Umbilical cord (tissue), 2 donors: ENCODE measurements at places on chromosomes 2 and 18.

- no peak for DNase-seq
These were observed 24.7 kb downstream of the RNF103 start for GRCh38 chr2:86598966-86599365.

GRCh38 chr2:2648094-2648493 is 317.0 kb upstream of the MYT1L start:
- no peak for DNase-seq

DNA sequence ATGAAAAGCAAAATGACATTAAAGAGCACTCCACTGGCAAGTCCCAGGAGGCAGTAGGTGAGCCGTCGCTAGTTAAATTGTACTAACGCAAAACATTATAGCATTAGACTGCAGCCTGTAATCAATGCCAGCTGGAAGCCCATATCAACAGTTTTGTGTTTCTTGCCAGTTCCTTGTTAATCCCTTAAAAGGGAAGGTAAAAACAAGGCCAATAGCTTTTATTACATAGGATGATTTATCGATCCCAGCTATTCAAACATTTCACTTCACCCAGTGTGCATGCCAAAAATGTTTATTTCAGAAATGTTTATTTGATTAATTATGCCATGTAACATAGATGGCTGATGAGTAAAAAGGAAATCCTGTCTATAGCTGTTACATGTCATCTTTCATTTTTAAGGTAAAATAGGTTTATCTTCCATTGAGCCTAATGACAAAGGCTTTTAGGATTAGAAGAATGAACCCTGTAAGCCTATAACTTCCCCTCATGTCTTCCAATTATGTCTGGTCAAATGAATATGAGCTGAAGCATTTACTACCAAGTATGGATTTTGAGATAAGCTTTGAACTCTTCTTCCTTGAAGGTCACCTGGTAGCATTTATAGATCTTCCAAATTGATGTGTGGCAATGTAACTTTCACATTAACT is 591.2 kb downstream of the RNF144A start:
- no peak for DNase-seq

DNA sequence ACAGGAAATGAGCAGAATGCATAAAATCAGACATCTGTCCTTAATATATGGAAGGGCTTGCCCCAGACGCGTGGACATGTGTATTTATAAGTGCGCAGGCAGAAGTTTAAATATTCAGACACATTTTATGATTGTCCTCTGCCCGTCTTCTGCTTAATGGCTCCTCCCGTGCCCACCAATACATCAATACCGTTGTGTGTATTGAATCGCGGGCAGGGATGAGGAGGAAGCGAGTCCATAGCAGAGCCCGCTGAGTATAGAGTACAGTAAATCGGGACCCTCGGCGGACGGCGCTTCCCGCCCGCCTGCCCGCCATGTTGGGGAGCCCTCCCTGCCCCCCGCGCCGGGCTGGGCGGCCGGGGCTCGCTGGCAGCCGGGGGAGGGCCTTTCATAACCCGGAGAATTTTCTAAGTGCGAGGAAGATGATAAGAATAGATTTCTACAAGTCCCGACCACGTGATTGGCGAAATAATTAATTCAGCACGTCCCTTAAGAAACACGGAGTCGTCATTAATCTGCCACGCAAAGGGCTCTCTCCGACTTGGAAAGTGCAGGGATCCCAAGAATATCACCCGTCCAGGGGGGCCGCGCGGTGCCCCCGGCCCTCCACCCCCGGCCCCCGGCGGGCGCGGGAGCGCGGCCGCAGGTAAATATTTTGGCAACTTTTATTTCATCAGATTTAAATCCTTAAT is at the start of gene HOXD3:
HOXD3 (plus strand) TSS at position 501 of the 692 bp plus-strand sequence. CDS start 11,808 bp downstream, outside the sequence.
- DNase-seq = no peak
